ENCODE measurements at places on chromosomes 3 and 15. TPM values are rescaled to one million over a fixed set of nuclear protein-coding genes. Genes with fewer than 3 reads are reported as not detected.

GMPS gene
- 50.8 TPM for total RNA-seq

ACKR4 gene
- 0.32 TPM for total RNA-seq

GP9 gene
- total RNA-seq = 0.32 TPM

DPPA4 gene
- not detected for total RNA-seq

TRIM42 gene
- total RNA-seq = not detected

DUOXA2 gene
- total RNA-seq = not detected

EXOG gene
- total RNA-seq = 11.6 TPM

SMCO1 gene
- not detected for total RNA-seq

FBXO40 gene
- total RNA-seq = under 0.01 TPM

DNAJA4 gene
- 5.2 TPM for total RNA-seq

CNTN6 gene
- total RNA-seq = not detected

LINGO1 gene
- not detected for total RNA-seq

TRA2B gene
- 451 TPM for total RNA-seq

CXCR6 gene
- total RNA-seq = not detected

DISP2 gene
- total RNA-seq = 0.15 TPM

TM4SF1 gene
- total RNA-seq = 1,177 TPM

FAM43A gene
- 232 TPM for total RNA-seq

MAGI1 gene
- 31.0 TPM for total RNA-seq

KBTBD8 gene
- total RNA-seq = 4.5 TPM

HRG gene
- total RNA-seq = not detected

MYL3 gene
- total RNA-seq = not detected

MYD88 gene
- total RNA-seq = 17.2 TPM

MOBP gene
- not detected for total RNA-seq

FRMD4B gene
- 93.6 TPM for total RNA-seq

NEK10 gene
- total RNA-seq = 1.8 TPM

ZMYND10 gene
- 0.32 TPM for total RNA-seq

CYP8B1 gene
- not detected for total RNA-seq

FETUB gene
- total RNA-seq = not detected

MEIS2 gene
- total RNA-seq = 40.0 TPM

CCDC54 gene
- not detected for total RNA-seq

CYP11A1 gene
- total RNA-seq = not detected

ZBED2 gene
- total RNA-seq = not detected

DCBLD2 gene
- 58.8 TPM for total RNA-seq

ALG1L2 gene
- not detected for total RNA-seq

SLC51A gene
- not detected for total RNA-seq

C3orf70 gene
- total RNA-seq = 0.15 TPM

PPP1R14D gene
- not detected for total RNA-seq

YEATS2 gene
- total RNA-seq = 42.2 TPM

GPR62 gene
- total RNA-seq = under 0.01 TPM

IL12A gene
- 6.4 TPM for total RNA-seq

SLC51B gene
- not detected for total RNA-seq

PARP15 gene
- 0.32 TPM for total RNA-seq

GOLGA6L7 gene
- not detected for total RNA-seq

PTX3 gene
- 925 TPM for total RNA-seq

CALML4 gene
- total RNA-seq = 4.9 TPM

CLDN16 gene
- under 0.01 TPM for total RNA-seq

ANKRD28 gene
- total RNA-seq = 131 TPM

GASK1A gene
- total RNA-seq = not detected

VGLL3 gene
- 3.2 TPM for total RNA-seq

TMEM87A gene
- total RNA-seq = 70.2 TPM

AADACL2 gene
- total RNA-seq = not detected

PSMD6 gene
- 150 TPM for total RNA-seq

NLGN1 gene
- 11.7 TPM for total RNA-seq

LRRC15 gene
- not detected for total RNA-seq

SNAPC5 gene
- total RNA-seq = 23.1 TPM

BFSP2 gene
- total RNA-seq = not detected

SPSB4 gene
- total RNA-seq = under 0.01 TPM

RASL12 gene
- not detected for total RNA-seq

CACNA2D3 gene
- not detected for total RNA-seq
